Thymus (tissue), 14 donors: ENCODE measurements at places on chromosomes 2 and 18. TPM values are rescaled to one million over a fixed set of nuclear protein-coding genes. Genes with fewer than 3 reads are reported as not detected.

DNA sequence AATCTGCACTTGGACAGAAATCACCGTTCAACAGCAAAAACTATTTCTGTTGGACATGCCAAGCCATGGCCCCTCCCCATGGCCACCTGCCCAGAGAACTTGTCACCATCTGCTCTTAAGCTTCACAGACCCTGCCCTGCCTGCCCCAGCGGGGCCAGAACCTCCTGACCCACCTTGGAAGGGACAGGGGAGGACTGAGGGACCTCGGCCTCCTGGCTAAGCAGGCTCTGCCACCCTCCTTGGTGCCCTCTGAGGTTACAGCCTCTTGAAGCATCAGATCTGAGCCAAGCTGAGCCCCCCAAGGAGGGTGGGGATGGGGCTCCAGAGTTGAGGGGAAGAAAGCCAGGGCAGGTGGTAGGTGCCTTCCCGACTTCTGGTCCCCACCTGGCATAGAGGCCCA, 6.5 kb downstream of the TEX261 start:
- no peak overlapping the region for H3K27ac ChIP-seq
- DNase-seq: no peak
- peaks cover 6% of the 10 kb centered on the region for H3K4me1 ChIP-seq
- peaks cover 46% of the 10 kb centered on the region for H3K36me3 ChIP-seq
- no peak overlapping the region for H3K4me3 ChIP-seq

- H3K36me3 ChIP-seq: no peaks in the 10 kb centered on the region
- peaks cover 34% of the 10 kb centered on the region for H3K4me1 ChIP-seq
- no peak overlapping the region for H3K4me3 ChIP-seq
These were observed 87.1 kb downstream of the FBXO15 start for GRCh38 chr18:74060579-74060978.

DNA sequence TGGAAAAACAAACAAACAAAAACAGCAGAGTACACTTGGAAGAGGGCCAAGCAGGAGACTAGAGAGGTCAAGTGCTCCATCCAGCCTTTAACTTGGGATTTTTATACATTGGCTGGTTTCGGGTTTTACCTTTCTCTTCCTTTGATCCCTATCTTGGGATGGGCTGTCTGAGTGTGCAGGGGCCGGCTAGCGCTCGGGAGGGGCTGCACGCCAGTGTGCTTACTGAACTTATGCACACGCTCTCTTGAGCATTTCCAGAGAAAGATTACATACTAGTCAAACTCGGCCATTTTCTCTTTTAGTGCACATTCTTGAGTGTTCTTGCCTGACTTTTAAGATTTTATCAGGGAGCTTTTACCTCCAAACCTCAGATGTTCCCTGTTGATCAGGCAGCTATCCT, 707.8 kb downstream of the DSC3 start:
- no peak overlapping the region for H3K4me3 ChIP-seq
- H3K36me3 ChIP-seq: no peaks in the 10 kb centered on the region
- DNase-seq: no peak
- H3K27me3 ChIP-seq: no peaks in the 10 kb centered on the region
- no peak overlapping the region for H3K27ac ChIP-seq

Gene KANSL1L
- polyA plus RNA-seq: 13.8 TPM
